ENCODE measurements at places on chromosomes 2 and 18. TPM values are rescaled to one million over a fixed set of nuclear protein-coding genes. Genes with fewer than 3 reads are reported as not detected.
A peak's percentile ranks its signal among the peaks of the same experiment; 100 is the strongest.

DNA sequence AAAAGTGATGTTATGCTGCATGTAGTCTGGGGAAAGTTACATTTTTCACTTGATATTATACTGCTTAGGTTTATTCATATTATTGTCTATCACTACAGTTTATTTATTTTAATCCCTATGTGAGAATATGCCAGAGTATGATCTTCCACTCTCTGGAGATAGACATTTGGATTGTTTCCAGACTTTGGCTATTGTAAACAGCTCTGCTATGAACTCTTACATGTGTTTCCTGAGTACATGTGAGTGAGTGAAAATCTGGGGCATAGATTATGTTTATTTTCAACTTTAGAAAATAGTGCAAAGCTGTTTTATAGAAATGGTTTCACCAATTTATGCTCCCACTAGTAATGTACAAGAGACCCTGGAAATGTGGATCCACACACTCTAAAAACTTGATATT lies 49.0 kb upstream of the EPAS1 start:
- DNase-seq = no peak

DNA sequence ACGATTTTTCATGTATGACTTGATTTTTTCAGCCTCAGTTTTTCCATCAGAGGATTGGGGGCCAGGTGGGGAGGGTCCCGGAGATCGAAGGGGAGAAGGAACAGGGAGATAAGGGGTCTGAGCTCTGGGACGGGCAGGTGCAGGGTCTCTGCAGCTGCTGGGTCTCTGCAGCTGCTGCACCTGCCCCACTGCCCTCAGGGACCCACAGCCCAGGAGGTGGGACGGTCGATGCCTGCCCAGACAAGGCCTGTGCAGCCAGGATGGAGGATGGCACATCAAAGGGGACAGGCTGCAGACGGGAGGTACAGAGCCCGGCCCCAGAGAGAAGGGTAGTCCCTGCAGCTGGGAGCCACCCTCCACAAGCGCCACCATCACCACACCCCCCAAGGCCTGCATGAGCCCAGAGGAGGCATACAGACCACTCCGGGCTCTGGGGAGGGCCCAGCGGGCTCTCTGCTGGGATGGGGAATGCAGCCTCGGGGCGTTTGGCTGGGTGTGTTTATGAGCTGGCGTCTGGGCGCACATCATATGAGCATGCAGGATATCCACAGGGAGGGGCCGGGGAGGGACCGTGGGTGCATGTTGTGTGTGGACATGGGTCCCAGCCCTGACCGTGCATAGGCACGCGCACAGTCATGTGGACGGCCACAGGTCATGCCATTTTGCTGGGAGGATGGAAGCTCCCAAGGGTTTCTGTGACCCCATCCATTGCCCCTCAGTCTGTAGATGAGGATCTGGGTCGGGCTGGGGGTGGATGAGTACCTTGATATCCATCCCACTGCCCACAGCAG lies 34.9 kb upstream of the GPC1 start:
- DNase-seq = no peak

DNA sequence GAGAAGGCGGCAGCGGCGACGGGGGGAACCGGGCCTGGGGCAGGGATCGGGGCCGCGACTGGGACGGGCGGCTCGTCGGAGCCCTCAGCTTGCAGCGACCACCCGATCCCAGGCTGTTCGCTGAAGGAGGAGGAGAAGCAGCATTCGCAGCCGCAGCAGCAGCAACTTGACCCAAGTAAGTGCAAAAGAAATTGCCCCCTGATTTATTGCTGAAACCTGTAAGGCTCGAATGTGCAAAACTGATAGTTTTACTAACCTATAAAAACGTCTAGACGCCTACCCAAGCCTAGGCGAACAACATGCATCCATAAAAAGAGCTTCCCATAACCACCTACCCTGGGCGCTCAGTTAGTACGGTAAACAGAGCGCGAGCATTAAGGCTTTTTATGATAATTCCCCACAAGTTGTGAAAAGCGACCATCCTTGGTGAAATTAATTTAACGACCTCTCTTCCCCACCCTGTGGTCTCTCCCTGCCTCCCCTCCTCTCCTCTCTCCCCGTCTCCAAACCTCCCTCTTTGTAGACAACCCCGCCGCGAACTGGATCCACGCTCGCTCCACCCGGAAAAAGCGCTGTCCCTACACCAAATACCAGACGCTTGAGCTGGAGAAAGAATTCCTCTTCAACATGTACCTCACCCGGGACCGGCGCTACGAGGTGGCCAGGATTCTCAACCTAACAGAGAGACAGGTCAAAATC lies 1.0 kb downstream of the HOXD9 start:
- DNase-seq = no peak

DNA sequence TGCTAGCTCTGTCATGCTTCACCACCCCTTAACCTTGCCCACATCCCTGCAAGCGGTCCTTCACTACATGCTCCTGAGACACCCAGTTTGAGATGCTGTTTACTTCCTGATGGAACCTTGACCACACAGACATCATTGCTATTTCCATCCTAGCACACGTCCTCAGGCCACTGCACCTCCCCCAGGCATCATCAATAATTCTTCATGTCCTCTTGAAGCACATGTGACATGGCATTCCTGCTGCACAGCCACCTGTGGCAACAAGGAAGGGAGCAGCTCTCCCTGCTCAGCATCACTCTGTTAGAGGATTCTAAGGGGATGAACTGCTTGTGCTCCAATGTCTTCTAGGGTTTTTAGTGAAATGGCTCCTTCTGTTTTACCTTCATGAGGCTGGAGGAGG lies 26.1 kb upstream of the ST3GAL5 start:
- no peak for DNase-seq

GRCh38 chr2:72745679-72746368 lies 80.0 kb downstream of the EXOC6B start:
- DNase-seq = no peak

DNA sequence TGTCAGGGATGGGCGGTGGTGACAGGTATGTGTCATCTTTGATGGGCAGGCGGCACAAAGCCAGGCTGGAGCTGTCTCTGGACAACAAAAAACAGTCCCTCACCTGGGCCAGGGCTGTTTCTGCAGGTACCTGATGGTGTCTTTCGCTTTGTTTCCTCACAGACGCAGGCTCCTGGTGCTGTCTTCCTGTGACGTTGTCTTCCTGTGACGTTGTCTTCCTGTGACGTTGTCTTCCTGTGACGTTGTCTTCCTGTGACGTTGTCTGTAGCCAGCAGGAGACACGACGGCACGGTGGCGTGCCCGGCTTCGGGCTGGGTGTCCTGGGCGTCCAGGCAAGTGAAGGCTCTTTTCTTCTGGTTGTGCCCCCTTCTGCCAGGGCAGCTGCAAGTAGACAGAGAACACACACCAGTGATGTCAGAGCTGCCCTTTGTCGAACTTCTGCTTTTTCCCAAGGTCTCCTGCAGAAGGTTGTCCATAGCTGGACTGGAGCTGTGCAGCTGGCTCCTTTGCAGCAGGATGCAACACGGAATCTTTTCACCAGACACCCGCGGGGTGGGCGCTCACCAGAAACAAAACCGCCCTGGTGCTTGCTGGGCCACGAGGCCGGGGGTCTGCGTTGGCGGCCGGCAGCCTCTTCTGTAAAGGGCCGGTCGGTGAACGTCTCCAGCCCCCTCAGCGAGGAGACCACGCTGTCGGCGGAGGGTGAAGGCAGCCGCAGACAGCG lies 21.1 kb downstream of the GPR35 start:
- DNase-seq = peak; percentile 38

DNA sequence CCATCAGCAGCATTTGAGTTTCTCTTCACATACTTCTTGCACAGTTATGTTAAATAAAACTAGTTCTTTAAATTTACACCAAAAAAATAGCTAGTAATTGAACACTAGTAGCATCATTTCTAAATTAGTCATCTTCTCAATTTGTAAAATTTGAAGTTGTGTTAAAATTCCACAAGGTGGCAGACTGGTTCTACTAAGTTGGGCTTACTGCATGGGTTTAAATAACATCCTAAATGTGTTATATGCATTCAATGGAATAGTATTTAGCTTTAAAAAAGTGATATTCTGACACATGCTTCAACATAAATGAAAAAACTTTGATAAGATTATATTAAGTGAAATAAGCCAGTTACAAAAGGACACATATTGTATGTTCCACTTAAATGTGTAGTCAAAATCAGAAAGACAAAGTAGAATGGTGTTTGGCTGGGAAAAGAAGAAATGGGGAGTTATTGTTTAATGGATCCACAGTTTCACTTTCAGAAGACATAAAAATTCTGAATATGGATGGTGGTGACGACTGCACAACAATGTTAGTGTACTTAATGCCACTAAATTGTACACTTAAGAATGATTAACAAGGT lies 28.7 kb upstream of the RPRD1A start:
- no peak for DNase-seq

DNA sequence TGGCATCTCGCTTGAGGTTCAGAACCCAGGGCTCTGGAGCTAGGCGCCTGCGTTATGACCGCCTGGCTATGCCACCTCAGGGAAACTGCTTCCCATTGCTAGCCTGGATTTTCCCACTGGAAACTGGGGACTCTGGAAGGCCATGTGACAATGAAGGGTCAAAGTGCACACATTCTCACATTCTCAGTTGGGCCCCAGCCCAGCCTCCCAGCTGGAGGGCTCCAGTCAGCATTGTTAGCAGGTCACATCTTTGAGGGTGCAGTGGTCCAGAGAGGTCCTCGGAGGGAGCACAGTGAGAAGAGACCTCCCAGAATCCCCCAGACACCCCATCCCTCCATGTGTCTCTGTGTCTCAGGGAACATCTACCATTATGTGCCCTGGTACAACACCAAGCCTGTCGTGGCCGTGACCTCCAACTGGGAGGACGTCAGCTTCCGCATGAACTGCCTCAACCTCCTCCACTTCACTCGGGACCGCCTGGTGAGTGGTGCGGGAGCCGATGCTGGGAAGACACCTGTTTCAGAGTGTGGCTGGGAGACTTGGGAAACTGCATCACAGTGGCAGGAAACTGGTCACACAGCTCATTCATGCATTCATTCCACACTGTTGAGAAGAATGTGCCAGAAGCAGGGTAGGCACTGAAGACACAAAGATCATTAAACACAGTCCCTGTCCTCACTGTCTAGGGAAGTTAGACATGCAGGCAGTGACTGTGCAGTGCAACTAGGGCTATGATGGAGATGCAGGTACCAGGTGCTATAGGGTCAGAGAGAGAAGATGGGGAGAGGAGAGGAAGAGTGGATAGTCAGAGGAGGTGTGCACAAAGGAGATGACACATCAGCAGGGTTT lies 41.6 kb downstream of the FER1L5 start:
- DNase-seq = no peak

DNA sequence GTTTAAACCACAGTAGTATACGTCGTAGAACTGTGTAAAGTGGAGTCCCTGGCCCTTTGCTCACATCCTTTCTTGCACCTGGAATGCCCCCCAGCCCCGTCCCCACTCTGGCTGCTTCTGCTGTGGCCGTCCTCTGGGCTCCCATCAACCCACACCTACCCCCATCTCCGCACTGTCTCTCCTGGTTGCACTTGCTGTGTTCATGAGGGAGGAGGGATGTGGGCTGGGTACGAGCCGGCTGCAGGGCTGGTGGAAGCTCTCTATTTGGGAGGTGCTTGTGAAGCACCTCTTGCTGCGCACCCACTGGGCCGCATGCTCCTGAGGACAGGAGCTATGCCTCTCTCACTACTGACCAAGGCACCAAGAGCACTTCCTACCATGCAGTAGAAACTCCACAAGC lies 5.1 kb downstream of the OR6B3 start:
- no peak for DNase-seq

DNA sequence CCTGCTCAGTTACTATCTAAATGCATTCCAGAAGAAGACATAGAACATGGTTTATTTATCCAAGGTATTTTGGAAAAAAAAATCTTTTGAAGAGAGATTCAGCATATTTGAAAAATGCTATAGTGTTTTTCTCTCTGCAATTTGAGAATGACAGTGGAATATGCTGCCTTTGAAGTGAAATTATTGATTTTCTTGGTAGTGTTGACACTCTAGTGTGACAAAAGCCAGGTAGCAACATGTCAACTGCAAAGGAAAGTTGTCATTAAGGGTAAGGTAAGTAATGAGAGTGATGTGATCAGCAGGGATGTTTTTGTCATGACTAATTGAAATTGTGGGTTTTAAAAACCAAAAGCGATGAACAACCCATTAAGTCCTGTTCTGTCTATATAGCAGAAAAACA lies 1387.1 kb upstream of the TMEFF2 start:
- no peak for DNase-seq

DNA sequence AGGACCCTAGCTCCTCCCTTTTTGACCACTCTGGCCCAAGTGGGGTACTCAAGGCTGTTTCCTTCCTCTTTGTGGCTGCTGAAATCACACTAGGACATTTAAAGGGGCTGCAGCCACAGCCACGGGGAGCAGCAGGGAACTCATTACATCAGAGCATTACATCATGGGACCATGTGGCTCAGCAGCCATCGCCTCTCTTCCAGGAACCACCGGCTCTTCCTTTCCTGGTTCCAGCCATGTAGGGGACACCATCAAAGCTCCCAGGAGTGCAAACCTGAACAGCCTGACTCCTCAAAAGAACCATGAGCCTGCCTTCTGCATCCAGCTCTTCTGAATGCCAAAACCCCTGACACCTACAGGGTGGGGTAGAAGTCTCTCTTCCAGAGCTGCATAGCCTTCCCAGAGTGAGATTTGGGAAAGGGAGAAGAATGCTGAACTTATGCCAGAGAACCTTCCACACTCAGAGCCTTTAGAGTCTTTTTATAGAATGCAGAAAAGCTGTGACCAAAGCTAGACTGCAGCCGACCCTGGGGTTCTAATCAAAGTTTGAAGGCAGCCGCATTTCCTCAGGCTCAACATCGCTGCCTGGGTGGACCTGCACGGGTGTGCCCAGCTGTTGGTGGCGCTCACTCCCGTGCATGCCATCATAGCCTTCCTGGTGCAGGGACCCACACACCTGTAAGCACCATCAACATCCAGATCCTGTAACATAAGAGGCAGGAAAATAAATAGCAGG lies 121.7 kb downstream of the KLHL29 start:
- DNase-seq = no peak

DNA sequence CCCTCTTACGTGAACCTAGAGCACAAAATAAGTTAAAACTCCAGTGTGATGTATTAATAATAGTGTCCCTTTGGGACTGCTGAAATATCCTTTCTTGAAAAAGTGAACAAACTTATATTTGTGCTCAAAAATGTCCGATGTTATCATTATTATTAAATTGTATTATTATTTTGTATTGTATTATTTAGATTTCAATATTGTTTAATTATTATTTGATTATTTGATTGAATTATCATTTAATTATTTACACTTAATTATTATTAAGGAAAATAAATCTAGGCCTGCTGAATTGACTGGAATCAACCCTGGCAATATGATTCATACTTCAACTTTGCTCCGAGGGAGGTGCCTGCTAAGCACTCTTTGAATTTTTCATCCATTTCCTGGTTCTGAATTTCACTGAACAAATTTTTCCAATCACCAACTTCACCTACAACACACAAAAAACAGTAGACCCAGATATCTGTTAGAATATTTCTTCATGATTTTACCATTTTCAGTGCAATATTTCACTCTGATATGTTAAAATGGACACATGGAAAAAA lies 10.9 kb upstream of the EIF2AK2 start:
- DNase-seq = no peak

SLC8A1 gene
- 0.68 TPM for total RNA-seq

CCDC150 gene
- total RNA-seq = 8.4 TPM

EIF2AK3 gene
- total RNA-seq = 18.4 TPM

LHCGR gene
- total RNA-seq = not detected
